Left renal cortex interstitium (tissue), 4 donors: ENCODE measurements at places on chromosomes 4 and X. TPM values are rescaled to one million over a fixed set of nuclear protein-coding genes. Genes with fewer than 3 reads are reported as not detected.

Gene FGFR3
- 150 TPM for polyA plus RNA-seq

Gene LRP2BP
- 2.0 TPM for polyA plus RNA-seq

Gene MXRA5
- polyA plus RNA-seq, result 8.3 TPM

Gene HEPH
- polyA plus RNA-seq, result 61.9 TPM

Gene PGAM4
- polyA plus RNA-seq, result 0.52 TPM

Gene EFHC2
- polyA plus RNA-seq, result 7.8 TPM

Gene DGKK
- polyA plus RNA-seq, result 8.5 TPM

Gene DUSP21
- polyA plus RNA-seq, result not detected

Gene GPR82
- polyA plus RNA-seq, result 0.08 TPM

Gene MID1
- 19.4 TPM for polyA plus RNA-seq

Gene GPM6B
- polyA plus RNA-seq, result 25.8 TPM

Gene ZBED1
- 43.9 TPM for polyA plus RNA-seq

Gene RTL9
- polyA plus RNA-seq, result 0.35 TPM

Gene CLDN22
- polyA plus RNA-seq, result not detected

Gene FHL1
- 61.2 TPM for polyA plus RNA-seq

Gene XG
- 0.39 TPM for polyA plus RNA-seq

DNA sequence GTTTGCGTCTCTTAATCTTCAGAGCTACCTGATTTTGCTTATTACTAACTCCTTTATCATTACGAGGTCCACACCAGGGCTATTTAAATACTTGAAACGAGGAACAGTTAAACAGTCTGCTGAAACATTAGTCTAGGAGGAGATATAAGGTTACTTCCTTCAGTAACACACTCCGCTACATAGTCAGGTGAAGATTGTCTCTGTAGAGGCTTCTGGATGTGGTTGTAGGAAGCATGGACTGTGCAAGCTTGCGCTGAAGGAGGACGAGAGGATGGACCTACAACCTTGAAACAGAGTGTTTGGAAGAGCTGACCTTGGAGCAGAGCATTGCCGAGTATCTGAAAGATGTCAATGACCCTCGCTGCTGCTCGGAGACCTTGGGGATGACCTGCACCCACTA, at the start of gene CLRN2:
CLRN2 (plus strand) TSS at position 301 of the 400 bp plus-strand sequence. CDS start 102 bp downstream, outside the sequence.
- no peak for DNase-seq

DNA sequence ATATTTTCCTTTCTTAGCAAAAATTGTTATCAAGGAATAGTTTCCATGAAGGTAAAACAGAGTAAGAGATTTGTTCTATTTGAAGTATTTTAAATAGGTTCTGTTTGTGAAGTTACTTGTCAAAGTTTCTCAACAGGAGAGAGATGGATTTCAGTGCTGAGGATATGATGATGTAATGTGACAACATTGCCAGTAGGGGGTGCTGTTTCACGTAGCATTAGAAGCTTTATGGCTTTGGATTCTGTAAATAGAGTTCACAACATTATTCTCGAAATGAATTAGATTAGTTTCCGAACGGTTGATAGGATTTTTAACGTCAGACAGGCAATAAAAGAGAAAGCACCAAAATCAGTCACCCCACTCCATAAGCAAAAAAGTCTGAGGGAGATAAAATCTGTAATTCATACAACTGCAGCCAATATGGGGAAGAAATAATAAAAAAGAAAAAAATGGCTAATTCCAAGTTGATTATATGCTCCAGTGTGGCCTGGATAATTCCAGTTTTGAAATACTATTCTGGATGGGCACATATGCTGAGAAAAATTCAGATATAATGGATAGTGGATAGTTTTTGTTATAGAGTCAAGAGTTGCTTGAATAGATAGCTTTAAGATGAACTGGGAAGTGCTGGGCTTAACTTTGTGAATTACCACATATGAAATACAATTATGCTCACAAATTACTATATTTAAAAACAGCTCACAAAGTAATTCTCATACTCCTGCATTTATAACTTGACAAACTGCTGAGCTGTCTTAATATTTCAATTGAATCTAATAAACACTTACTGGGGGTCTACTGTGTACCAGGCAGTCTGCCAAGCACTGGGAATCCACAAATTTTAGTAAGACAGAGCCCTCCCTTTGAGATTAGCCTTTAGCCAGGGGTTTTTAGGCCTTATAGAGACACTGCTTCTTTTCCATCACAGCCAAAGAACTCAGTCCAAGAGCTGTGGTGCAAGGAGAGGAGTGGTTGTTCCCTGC, 109.1 kb downstream of the GPAT3 start:
- DNase-seq, result peak; percentile 63

- DNase-seq, result peak; percentile 11
Measured at GRCh38 chrX:136251041-136251991, at the start of gene MAP7D3. TSS of gene MAP7D3 (minus strand) at chrX:136251400. CDS start at chrX:136251358, 42 bp downstream.

DNA sequence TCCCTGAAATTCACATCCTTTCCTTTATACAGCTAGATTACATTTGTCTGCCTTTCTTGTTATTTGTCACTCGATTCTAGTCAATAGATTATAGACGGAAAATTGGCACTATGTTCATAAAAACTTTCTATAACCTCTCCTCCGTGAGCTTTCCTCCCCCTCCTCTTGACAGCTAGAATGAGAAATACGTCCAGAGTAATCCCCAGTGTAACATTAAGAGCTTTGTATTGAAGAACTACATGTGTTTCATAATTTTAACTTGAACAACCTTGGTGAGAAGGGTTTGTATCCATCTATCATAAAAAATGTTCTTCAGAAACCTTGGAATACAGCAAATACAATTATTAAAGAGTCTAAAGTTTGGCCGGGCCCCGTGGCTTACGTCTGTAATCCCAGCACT, 1707.4 kb downstream of the PCDH7 start:
- DNase-seq, result no peak

- no peak for DNase-seq
Measured at GRCh38 chr4:6258026-6258360, 11.7 kb upstream of the WFS1 start.

DNA sequence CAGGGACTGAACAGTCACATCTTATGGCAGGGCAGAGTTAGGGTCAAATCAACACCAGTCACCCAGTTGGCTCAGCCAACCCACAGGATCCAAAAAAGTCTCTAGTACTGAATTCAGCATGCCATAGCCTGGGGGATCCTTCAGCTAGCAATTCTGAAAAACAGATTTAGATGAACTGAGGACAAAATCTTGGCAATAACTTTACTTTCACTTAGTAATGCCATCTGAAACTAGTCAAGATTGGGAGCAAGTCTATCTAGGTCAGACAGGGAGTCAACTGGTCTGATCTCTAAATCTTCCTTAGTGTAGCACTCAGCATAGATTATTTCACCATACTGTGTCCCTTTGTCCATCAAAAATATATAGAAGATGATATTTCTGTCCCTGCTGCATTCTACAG, 76.0 kb downstream of the HHIP start:
- no peak for DNase-seq

DNA sequence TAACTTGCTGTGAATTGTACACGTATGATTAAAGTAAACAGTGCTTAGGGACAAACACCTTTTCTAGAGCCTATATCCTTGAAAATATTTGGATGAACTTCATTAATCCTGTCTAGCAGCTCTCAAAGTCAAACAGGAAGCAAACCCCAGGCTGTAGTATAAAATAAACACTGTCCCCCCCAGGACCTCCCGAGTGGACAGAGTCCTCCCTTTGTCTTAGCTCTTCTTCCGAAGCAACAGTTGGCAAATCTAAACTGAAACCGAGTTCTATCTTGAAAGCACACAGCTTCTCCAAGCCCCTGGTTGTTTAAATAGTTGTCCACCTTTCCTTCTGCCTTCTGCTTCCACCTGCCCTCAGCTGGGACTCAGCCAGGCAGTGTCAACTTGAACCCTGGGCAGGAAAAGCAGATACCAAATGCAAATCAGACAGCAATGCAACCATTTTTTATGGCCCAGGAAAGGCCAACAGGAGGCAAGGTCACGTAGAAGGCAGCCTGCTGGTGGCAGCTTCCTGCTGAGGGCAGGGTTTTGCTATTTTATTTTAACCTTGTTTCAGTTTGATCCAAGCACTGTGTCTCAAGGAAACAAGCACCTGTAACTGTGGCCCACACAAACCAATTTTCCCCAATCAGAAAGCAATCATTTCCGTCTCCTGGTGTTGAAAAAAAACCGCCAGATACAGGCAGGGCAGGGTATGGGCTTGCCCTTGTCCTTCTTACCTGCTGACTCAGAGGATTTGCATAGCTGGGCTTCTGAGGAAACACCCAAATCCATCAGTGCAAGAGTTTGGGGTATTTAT, 110.3 kb upstream of the KIT start:
- no peak for DNase-seq

- no peak for DNase-seq
Measured at GRCh38 chrX:9884031-9884779, 83.0 kb upstream of the CLDN34 start.

DNA sequence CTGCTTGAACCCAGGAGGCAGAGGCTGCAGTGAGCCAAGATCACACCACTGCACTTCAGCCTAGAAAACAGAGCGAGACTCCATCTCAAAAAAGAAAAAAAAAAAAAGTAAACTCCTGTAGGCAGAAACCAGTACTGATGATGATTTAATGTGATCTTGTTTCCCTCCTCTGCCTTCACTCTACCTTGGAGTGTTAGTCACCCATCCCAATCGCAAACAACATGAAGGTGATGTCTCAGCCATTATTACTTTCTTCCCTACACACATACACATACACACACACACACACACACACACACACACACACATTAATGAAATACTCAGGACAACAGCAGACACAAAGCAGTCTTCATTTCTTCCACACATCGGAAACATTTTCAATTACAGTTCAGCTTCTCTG, 15.6 kb downstream of the XKRX start:
- DNase-seq, result no peak

- no peak for DNase-seq
Measured at GRCh38 chr4:149176039-149176438, 639.6 kb downstream of the IQCM start.

GRCh38 chr4:181063212-181063611, 1180.0 kb upstream of the TENM3 start:
- DNase-seq, result no peak

DNA sequence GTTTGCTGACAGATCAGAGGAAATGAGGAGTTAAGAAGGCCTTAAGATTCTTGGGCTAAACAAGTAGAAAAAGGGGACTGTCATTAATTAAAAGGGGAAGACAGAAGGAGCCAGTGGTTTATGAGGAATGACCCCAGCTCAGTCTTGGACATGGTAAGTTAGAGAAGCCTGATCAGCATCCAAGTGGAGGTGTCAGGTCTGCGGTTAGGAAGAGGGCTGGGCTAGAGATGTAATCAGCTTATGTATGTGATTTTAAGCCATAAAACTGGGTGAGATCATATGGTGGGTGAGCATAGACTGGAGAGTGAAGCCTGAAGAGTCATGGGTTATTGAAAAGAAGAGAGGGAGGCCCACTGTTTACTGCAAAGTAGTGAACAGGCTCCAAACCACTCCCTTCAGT, 246.1 kb downstream of the NR3C2 start:
- DNase-seq, result no peak

- DNase-seq, result peak; percentile 41
Measured at GRCh38 chr4:148396986-148397673, 45.1 kb downstream of the NR3C2 start.

DNA sequence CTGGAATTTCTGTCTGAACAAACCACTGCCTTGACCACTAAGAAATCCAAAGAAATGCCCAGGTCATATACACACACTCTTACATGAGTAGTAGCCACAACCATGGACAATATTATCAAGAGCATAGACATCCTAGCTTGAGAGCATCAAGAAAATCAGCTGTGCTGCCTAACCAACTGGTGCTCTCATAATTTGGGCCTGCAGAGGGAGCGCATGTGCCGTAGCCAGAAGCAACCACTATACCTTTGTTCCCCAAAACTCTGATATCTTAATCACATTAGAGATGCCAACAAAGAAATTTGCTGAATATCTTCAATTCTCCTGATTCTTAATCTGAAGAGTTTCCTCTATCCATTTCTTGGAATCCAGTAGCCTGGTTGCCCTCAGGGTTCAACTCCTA, 163.6 kb downstream of the ZNF674 start:
- no peak for DNase-seq

DNA sequence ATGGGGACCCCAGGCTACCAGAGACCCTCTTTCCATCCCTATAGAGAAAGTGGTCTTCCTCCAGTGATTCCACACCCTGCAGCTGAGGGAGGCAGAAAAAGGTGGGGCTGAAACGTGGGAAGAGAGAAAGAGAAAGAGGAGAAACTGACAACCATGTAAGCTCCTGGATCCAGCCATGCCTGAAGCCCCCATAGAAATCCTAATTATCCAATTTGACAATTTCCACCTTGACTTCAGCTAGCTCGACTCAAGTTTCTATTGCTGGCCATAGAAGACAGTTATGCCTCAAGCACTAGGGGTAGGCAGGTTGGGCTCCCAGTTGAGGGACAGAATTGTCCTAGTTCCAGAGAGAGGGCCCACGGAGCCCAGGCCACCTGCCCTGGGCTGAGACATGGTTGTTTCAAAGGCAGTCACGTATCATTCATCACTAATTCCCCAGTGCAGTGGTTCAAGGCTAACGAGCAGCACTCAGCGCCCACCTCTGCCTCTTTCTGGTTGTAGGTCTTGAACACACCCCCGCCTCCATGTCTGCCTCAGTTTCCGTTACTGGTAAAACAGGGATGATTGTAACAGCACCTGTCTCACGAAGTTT, 39.8 kb upstream of the ASMTL start:
- DNase-seq, result no peak

DNA sequence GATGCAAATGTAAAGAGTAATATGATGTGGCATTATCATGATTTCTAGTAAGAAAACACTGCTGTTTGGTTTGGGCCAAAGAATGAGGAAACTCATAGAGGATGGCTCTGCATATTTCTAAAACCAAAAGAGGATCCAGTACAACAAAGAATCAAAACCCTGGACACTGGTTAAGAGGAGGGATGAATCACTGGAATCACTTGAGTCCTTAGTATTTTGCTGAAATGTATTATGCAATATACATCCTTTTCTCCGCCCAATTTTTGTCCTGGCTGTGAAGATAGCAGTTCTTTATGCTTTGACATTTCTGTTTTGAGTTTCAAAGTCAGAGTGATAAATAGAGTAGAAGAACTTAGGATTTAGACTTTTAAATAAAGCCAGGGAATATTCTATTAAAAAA, 345.9 kb downstream of the PACRGL start:
- no peak for DNase-seq

- no peak for DNase-seq
Measured at GRCh38 chr4:161008527-161008926, 1155.3 kb downstream of the FSTL5 start.

DNA sequence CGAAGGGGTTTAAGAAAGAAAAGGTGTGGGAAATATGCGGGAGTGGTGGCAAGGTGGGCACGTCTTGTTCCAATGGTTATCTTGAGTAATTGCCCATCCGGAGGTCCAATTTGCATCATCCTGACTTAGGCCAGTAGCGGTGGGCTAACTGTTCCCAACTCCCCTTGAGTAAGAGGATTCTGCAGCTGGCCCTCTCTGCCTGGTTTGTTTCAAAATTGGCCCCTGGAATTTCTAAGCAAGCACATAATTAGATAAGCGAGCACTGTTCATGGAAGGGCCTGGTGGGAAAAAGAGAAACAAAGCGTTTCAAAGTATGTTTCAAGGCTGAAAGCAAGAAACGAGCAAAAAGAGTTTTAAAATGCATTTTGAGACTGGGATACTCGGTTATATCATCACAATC, 198.2 kb downstream of the CEP135 start:
- DNase-seq, result no peak

GRCh38 chrX:21863241-21863640, 7.5 kb downstream of the YY2 start:
- DNase-seq, result no peak
